Hematopoietic multipotent progenitor cell treated with erythropoietin and hydrocortisone succinate and interleukin-3 and kit ligand, for 4 days (in vitro differentiated cells): ENCODE measurements at places on chromosomes 4 and X.

DNA sequence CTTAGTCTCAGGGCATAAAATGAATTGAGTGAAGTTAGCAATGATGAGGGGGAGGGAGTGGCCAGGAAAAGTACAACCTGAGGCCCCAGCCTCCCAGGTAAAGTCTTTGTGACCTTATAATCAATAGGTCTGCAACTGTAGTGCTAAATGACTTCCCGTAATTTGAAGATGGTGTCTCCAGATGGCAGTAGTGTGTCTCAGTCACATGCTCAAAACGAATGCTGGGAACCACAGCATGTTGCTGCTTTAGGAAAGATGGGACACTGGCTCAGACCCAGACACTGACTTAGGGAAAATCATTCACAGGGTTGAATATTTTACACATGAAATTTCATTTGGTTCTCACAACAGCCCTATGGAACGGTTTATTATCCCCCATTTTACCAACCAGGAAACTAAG is 10.3 kb downstream of the SRPX2 start:
- DNase-seq: peak; percentile 38

GRCh38 chr4:163679189-163679588 is 184.7 kb downstream of the TMA16 start:
- DNase-seq: peak; percentile 51

- no peak for DNase-seq
Measured at GRCh38 chrX:39769748-39770147, 328.0 kb downstream of the BCOR start.

DNA sequence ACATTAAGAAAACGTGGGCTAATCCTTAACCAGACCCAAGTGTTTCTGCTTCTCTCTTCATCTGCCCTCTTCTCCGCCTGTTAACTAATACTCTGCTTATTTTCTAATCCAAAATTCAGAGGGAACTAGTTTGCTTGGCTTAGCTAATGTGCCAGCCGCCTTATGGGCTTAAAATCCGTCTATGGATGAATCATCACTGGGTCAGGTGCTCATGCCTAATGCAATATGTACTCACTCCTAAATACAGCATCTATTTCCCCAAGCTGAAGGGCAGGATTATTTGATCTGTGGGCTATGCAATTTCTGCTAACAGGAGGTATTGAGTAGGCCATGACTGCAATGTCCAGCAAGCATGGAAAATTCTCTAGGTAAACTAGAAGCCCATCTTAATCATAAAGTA is 12.4 kb downstream of the DYNLT3 start:
- no peak for DNase-seq

DNA sequence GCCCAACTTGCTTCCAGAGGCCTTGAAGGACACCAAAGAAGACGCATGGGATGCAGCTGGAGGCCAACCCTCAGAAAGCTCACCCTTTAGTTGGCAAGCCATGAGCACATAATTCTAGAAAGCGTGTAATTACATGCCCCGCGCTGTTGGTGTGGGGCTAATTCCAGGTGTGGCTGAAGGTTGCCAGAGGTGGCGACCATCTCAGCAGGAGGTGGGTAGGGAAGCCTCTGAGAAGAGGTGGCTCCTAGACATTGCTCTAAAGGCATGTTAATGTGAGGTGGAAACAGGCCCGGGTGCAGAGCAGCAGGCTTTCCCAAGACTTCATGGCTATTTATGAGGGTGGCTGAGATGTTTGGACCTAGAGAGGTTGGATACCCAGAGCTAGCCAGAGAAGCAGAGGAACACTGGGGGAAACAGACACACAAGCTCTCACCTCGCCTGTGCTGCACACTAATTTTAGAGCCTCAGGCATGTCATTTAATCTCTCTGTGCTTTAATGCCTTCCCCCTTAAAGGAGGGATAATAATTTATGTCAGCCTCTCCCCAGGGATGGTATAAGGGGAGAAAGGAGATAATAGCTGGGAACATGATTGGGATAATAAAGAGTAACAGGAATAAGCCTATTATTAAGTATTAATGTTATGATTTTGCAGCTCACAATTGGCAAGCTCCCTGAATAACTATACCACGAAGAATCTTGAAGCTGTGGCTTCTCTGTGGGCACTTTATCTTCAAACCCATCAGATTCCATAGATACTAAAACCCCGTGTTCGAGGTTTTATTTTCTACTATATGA is 60.0 kb upstream of the HELT start:
- DNase-seq: no peak

- peak; percentile 44 for DNase-seq
Measured at GRCh38 chr4:78057135-78057599, at the start of gene FRAS1. Gene FRAS1 (plus strand): TSS chr4:78057323. CDS start chr4:78058010, 687 bp downstream.

- DNase-seq: no peak
Measured at GRCh38 chr4:58541926-58542325, 1431.7 kb upstream of the IGFBP7 start.

DNA sequence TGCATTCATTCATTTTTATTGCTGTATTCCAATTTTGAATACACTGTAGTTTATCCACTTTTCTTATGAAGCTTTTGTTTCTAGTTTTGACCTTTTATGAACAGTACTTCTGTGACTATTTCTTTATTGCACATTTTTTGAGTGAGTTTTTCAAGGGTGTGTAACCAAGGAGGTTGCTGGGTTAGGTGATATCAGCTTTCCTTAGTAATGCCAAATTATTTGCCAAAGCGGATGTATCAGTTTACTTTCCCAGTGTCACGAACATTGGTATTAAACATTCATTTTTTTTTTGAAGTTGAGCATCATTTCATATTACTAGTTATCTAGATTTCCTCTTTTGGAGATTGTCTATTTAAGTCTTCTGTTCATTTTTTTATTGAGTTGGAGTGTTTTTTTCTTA is 32.9 kb downstream of the STIM2 start:
- DNase-seq: no peak
